Hematopoietic multipotent progenitor cell treated with erythropoietin and hydrocortisone succinate and interleukin-3 and kit ligand, for 15 days (in vitro differentiated cells): ENCODE measurements at places on chromosomes 2 and 18.

- no peak for DNase-seq
Observed at GRCh38 chr2:34419856-34420255, 820.8 kb upstream of the FAM98A start.

DNA sequence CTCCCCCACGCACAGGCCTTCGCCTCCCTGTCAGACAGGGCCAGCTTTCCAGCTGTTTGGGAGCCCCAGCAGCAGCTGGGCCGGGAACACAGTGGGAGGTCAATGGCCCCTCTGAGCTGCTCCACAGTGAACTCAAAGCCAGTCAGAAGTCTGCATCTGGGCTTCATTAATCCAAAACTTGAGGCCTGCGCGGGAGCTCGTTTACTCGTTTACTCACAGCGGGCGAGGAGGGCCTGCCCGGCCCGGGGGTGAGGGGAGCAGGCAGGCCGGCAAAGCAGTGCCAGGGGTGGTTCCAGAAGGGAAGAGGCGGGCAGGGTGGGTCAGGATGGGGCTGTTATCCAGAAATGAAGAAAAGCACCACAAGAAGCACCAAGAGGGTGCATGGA lies 36.8 kb upstream of the SEMA4C start:
- DNase-seq, result no peak

GRCh38 chr2:235860871-235861270 lies 307.3 kb downstream of the GBX2 start:
- DNase-seq, result no peak

GRCh38 chr18:75582406-75582821 lies 154.9 kb upstream of the SMIM21 start:
- no peak for DNase-seq

- DNase-seq, result no peak
Observed at GRCh38 chr2:117486081-117486480, 328.4 kb upstream of the DDX18 start.

- DNase-seq, result no peak
Observed at GRCh38 chr18:57837917-57838548, 34.9 kb upstream of the ATP8B1 start.

- no peak for DNase-seq
Observed at GRCh38 chr18:48352051-48352755, 57.0 kb downstream of the ZBTB7C start.

GRCh38 chr2:9099341-9099751 lies 95.9 kb upstream of the MBOAT2 start:
- no peak for DNase-seq

GRCh38 chr2:238277695-238278094 lies 10.7 kb downstream of the PER2 start:
- no peak for DNase-seq

GRCh38 chr18:50558157-50558556 lies 1.7 kb upstream of the MAPK4 start:
- DNase-seq, result no peak

DNA sequence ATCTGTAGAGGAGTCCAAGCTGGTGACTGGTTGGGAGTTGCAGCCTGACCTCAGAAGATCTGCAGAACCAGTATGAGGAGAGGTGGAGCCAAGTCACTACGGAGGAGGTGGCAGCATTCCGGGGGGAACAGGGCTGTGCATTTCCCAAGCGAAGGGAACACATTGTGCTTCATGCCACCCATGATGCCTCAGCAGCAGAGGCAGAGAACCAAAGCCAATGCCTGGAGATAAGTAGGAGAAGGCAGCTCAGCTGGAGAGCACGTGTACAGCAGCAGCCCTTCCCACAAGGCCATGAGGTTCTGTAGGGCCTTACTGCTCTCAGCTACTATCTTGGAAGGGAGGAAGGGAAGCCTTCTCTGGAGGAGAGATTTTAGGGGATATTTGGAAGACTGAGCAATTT lies 67.2 kb upstream of the LRPPRC start:
- DNase-seq, result no peak

DNA sequence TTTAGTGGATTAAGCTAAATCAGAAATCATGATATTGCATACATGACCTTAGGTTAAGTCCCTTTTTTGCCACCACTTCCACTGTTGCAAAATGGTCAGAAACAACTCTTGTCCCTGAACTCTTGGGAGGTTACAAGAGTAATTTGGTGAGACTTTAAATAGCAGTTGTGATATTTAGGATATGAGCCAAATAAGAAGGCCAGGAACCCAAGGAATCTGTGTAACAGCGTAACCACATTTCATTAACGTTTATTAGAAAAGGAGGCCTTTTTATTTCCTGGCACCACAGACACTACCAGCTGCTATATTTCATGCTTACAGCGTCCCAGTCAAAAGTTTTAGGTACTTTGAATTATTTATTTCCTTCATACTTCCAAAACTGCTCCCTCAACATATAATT lies 268.0 kb downstream of the GPD2 start:
- no peak for DNase-seq

DNA sequence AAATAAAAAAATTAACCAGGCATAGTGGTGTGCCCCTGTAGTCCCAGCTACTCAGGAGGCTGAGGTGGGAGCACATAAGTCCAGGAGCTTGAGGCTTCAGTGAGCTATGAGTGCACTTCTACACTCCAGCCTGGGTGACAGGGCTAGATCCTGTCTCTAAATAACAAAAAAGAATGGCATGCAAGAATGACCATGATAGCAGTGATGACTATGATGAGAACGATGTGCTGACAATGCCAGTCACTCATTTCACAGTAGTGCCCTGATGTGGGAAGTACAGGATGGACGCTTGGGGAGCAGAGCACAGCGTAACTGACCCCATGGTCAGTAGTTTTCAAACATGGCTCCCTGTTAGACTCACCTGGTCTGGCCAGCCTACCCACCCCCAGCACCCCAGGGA lies 139.1 kb downstream of the VAPA start:
- DNase-seq, result no peak

DNA sequence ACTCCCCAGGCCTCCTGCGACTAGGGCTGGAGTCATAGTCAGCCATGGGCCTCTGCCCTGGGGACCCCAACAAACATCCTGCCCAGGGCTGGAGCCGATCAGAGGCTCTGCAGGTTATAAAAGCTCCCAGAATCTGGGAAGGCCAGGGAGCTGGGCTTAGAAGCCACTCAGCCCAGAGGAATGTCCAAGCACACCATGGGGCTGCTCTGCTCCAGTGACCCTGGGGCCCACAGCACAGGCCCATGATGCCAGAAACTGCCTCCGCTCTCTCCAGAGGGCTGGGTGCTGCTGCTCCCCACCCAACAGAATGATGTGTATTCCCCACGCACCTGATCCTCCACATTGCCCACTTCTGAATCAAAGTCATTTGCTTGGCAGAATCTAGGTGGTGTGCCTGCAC lies 88.5 kb downstream of the ARMC9 start:
- no peak for DNase-seq

DNA sequence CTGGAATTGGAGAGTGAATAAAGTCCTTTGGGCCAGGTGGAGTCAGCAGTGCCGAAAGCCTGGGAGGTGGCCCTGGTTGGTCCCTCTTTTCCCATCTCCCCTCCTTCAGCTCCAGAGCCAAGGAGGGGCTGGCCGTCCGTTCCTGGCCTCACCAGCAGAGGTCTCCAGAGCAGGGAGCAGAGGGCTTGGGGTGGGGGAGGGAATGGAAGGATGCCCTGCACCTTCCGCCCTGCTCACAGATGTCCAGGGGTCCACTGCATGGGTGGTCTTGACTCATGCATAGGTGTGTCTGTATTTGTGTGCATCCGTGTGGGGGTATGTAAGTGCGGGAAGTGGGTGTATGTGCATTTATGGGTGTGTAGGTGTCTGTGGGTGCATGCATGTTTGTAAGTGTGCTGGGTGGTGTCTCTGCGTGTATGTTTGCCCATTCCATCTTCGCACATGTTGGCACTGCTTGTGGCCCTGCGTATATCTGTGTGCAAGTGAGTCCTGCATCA lies 201.8 kb downstream of the ZFP36L2 start:
- no peak for DNase-seq

- DNase-seq, result no peak
Observed at GRCh38 chr2:183035298-183035953, 2.8 kb downstream of the NCKAP1 start.

DNA sequence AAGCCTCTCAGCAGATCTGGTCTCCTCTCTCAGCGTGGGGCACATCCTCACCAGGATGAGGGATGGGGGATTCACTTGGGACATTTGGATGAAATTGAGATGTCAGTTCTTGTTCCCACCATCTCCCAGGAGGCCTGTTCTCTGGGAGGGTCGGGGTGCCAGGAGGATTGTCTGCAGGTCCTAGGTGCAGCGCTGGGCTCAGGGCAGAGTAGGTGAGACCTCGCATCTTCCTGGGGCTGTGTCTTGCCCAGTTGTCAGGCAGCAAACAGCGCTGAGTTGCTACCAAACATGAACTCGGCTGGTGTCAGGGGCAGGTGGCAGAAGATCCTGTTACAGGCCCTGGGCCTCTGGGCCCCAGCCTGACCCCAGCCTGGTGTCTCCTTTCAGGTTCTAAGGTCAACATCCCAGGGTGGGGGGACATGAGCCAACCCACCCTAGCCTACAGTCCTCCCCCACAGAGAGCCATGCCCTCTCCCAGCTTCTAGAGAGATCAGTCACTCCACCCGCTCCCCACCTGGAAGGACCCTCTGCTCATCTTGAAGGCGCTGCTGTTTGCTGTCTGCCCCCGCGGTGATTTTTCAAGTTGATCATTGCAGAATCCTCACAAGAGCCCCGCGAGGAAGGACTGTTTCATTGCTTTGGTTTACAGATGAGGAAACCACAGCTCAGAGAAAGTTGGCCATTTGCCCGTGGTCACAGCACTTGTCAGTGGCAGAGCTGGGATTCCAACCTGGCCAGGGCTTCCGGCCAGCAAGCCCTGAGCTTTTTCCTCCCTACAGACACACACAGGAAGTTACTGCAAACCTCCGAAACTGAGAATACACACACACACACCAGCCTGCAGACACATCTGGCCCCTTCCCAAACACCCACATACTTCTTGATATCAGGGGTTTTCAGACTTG lies 83.9 kb downstream of the STPG4 start:
- DNase-seq, result no peak
